ENCODE measurements at places on chromosomes 5 and 9. TPM values are rescaled to one million over a fixed set of nuclear protein-coding genes. Genes with fewer than 3 reads are reported as not detected.

The NIM1K gene
- 0.26 TPM for total RNA-seq

The FAM221B gene
- total RNA-seq = not detected

The CCDC187 gene
- 5.2 TPM for total RNA-seq

- peak; percentile 44 for DNase-seq
Measured at GRCh38 chr5:77425998-77426659, 66.0 kb downstream of the WDR41 start.

GRCh38 chr9:136398286-136398685 is 1.7 kb downstream of the SNAPC4 start:
- no peak for DNase-seq

GRCh38 chr5:109326919-109327318 is 82.9 kb downstream of the PJA2 start:
- no peak for DNase-seq

DNA sequence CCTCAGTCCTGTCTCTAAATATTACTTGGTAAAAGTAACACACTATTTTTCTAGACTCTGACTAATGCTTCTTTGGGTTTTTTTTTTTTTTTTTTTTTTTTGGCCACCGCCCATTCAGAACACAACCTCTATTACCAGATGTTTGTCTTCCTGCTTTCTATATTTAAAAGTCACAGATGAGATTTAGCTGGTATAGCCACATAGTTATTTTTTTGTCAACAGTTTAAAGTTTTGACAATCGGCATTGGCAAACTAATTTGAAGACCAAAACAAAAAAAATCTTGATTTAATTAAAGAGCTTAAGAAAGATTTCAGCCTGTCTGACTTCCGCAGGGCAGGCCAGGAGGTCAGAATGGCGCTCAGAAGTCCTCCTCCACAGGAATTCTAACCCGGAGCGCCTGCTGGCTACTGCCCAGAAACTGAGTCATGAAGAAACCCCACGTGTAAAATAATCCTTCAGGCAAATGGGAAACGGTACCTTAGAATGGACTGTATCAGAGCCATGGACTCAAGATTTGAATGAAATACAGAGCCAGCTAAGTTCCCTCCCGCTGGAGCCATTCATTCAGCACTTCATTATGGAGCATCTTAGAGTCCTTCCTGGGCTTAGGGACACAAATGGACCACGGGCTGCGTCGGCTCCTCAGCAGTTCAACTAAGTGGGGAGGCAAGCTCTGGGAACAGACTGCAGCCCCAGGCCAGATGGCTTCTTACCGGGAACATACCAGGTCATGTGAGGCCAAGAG is 55.6 kb downstream of the PTPDC1 start:
- peak; percentile 79 for DNase-seq

- DNase-seq = no peak
Measured at GRCh38 chr9:133733796-133734533, 4.2 kb downstream of the SARDH start.

DNA sequence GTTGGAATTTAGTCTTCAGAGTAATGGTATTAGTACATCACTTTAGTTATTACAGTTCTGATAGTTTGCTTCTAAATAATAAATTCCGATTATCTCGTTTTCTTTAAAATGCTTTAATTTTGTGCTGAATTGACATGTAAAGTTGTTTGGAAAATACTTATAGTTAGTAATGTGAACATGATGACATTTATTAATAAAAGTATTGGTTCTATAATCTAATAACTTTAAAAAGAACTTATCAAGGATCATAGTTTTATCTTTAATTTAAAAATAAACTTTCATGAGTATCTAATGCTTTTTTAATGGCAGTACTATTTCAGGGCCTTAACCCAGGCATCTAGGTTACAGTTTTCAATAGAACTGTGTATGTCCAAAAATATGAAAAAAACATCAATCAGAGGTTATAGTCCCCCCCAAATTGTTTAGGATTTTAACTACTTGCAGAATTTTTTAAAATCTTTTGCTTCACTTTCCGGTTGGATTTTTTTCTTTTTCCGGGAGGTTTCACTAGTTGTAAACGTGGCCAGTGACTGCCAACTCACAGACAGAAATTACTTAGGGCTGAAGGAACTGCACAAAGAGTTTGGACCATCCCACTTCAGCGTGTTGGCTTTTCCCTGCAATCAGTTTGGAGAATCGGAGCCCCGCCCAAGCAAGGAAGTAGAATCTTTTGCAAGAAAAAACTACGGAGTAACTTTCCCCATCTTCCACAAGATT is 680 bp downstream of the GPX8 start:
- DNase-seq = peak; percentile 64

GRCh38 chr5:63398346-63398745 is 563.9 kb downstream of the HTR1A start:
- no peak for DNase-seq

GRCh38 chr5:96687812-96688453 is 25.8 kb downstream of the CAST start:
- no peak for DNase-seq

Measured in PC-9 (cell line).